ENCODE measurements at places on chromosomes 5 and 9.

GRCh38 chr9:94813379-94813778 is 86.9 kb downstream of the AOPEP start:
- DNase-seq, result no peak

- DNase-seq, result no peak
These were observed 37.5 kb downstream of the SPOCK1 start for GRCh38 chr5:137461391-137462264.

- DNase-seq, result no peak
These were observed 131.7 kb downstream of the ADAMTS16 start for GRCh38 chr5:5271786-5272321.

GRCh38 chr5:73728493-73729273 is 102.7 kb downstream of the ARHGEF28 start:
- no peak for DNase-seq

Measured in fibroblast of the aortic adventitia (primary cell).